NCI-H2171 treated with DMSO at 0.1 percent for 48 hours (cell line): ENCODE measurements at places on chromosomes 4 and X.
A peak's percentile ranks its signal among the peaks of the same experiment; 100 is the strongest.

GRCh38 chr4:145614233-145614610 lies 5.0 kb upstream of the MMAA start:
- DNase-seq: no peak

- DNase-seq: peak; percentile 56
Observed at GRCh38 chr4:53702334-53703266, 111.3 kb upstream of the LNX1 start.

- no peak for DNase-seq
Observed at GRCh38 chr4:112311516-112311915, 14.3 kb downstream of the ALPK1 start.

- DNase-seq: no peak
Observed at GRCh38 chr4:77650787-77651186, 45.2 kb downstream of the CXCL13 start.

GRCh38 chr4:147693218-147693617 lies 9.3 kb upstream of the PRMT9 start:
- no peak for DNase-seq

- DNase-seq: no peak
Observed at GRCh38 chr4:164937576-164938270, 39.7 kb downstream of the TRIM61 start.

GRCh38 chr4:123488916-123489315 lies 92.3 kb downstream of the SPRY1 start:
- no peak for DNase-seq

DNA sequence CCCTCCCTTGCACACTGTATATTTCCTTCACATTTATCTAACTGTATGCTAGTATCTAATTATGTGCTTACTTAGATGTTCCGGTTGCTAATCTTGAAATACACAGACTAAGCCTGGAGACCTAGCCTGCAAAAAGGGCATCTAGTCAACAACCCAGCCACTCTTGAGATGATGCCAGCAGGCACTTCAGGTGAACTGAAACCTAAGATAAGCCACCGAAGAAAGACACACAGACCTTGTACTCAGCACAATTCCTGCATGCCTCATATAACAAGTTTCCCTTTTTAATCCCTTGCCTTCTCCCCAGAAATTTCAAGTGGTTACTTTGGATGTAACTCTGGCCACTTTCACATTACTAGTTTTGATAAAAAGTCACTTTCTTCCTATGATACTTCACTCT lies 2506.6 kb downstream of the ARAP2 start:
- no peak for DNase-seq

DNA sequence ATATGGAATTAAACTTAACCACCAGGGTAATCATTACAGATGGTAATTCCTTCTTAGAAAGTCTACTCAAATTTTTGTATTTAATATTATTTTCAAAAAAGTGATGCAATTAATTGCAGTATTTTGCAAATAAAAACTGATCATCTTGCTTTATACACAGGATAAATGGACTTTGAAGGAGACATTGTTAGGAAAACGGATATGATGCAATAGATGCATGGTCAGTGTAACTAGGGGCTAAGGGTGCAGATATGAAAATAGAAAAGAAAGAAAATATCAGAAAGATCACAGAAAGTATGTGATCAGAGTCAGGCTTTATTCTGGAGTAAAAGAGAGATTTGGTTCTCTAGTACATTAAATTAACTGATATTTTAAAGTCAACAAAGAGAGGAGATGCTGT lies 401.7 kb downstream of the TLL1 start:
- no peak for DNase-seq

DNA sequence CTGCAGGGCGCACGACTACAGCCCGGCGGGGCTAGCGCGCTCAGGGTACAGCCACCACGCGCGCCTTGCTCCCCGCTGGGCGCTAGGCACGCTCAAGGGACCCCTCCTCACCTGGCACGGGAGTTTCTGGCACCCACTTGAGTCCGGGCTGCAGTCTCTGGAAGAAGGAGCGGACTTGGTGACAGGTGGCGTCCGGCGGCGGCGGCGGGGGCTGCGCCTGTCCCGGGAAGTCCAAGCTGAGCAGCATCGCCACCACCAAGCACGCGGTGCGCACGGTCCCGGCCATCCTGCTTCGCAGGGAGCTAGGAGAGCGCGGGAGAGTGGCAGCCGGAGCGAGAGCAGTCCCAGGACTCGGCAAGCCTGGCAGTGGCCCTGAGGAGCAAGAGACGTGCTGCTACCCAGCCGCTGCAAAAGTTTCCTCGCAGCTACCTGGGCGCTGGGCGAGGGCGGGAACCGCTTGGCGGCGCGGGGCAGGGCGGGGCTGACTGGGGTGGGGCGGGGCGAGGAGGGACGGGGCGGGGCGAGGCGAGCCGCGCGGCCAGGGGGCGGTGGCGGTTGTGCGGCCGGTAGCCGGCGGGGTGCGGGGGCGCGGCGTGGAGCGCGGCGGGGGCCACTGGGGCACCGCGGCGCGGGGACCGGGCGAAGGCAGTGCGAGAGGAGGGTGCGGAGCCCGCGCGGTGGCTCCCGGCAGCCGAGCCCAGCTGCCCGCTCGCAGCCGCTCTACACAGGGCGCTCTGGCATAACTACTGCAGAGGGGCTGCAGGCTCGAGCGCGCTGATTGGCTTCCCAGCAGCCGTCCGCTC lies at the start of gene GPC3:
Gene GPC3, minus strand, starts transcription at position 431 of the 803 bp plus-strand sequence.
- peak; percentile 76 for DNase-seq

DNA sequence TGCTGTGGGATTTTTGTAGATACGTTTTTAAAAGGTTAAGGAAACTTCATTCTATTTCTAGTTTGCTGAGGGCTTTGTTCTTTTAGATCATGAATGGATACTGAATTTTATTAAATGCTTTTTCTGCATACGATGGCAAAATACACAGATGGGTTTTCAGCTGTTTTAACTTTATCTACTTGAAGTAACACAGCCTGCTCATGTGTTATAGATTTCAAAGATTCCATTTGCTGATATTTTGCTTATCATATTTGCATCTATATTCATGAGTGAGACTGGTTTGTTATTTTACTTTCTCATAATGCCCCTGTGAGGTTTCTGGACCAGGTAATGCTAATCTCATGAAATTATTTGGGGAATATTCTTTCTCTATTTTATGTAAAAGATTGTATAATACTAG lies 34.5 kb upstream of the HERC5 start:
- DNase-seq: no peak

DNA sequence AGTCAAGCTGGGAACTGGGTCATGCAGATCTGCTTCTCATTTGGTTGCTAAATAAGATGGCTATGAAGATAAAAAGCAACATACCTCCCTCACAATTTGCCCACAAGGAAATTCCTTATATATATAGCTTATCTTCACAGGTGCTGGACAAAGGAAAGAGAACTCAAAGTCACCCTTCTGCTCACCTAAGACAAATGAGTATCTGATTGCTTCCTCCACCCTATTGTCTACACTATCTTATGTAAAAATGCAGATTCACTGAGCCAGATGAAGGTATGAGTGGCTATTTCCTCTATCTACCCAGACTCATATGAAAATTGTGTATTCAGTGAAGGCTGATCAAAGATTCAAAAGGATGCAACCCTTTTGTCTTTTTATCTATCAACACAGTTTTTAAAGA lies 50.8 kb downstream of the CHM start:
- no peak for DNase-seq
